ENCODE measurements at places on chromosomes 13 and 19. TPM values are rescaled to one million over a fixed set of nuclear protein-coding genes. Genes with fewer than 3 reads are reported as not detected.

DNA sequence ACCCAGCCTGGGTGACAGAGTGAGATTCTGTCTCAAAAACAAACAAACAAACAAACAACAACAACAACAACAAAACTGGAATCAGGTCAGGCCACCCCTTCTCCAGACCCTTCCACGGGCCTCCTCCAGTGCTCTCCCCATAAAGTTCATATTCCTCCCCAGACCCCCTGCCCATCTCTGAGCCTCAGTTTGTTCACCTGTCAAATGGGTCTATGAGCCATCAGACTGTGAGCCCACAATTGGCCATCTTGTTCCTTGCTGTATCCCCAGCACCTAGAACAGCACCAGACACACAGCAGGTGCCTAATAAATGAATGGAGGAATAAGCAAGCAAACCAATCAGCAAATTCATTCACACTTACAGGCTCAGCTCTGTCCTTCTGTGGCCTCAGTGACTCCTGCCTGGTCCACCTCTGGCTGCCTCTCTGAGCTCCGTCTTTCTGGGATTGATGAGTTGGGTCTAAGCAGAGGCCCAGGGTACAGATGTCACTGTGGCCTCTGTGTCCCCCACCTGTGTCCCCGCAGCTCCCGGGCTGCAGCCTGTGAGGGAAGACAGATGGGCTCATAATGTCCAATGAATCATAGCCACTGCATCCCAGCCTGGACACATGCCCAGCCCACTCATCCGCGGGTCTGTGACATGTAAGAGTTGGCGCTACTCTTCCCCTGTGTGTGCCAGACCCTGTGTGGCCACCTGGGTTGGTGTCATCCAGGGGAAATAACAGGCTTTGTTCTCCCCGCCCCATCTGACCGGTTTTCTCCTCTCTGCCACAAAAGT is 19.6 kb upstream of the PTPRS start:
- DNase-seq: peak; percentile 37

DNA sequence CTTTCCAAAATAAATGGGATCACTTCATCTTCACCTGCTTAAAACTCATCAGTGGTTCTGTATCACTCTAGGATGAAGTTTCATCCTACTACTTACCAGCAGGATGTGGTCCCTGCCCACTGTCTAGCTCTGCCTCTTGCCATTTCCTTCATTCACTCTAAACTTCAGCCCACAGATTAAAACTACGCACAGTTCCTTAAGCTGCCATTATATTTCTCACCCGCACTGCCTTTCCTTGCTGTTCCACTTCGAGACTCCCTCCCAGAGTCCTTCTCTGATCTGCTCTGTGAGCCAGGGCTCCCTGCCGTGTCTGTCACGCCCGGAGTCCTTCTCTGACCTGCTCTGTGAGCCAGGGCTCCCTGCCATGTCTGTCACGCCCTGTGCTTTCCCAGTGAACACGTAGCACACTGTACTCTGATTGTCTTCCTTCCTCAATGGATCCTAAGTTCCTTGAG is 52.0 kb upstream of the NPAS1 start:
- no peak for DNase-seq

DNA sequence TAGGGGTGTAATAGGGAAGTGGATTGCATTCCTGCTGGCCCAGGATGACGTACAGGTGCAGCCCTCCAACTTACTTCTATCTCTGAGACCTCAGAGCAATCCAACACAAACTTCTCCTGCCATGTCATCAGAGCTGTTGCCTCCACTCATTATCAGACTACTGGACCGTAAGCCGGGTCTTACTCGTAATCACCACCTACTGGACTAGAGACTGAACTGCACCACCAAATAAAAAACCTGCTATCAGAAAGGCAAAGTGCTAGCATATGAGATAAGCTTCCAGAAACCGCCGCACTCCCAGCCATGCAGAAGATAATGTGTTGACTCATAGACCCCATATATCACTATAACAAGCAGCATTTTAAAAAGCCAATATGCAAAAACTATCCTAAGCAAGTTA is 102.0 kb downstream of the SLITRK1 start:
- peak; percentile 14 for DNase-seq

GRCh38 chr19:47153266-47153665 is 22.6 kb downstream of the SAE1 start:
- DNase-seq: no peak

DNA sequence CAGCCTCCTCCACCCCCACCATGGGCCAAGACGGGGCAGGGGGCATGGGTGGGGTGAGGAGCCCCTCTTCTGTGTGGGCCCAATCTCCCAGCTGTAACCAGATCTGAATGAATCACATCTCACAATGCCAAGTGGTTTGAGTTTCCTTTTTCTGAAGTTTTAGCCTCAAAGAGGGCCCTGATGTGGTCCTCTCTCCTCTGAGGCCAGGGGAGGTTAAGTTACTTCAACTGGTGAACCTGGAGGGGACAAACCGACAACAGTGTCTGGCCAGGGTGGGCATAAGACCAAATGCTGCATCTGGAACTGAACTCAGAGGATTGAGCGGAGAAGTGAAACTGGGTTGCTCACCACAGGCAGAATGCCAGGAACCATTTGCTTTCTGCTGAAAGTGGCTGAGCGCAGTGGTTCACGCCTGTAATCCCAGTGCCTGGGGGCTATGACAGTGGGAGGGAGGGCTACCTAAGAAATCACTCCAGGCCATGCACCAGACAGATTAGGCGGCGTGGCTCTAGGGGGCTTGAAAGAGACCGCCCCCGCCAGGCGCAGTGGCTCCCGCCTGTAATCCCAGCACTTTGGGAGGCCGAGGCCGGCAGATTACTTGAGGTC is 15.4 kb upstream of the IRGC start:
- no peak for DNase-seq

DNA sequence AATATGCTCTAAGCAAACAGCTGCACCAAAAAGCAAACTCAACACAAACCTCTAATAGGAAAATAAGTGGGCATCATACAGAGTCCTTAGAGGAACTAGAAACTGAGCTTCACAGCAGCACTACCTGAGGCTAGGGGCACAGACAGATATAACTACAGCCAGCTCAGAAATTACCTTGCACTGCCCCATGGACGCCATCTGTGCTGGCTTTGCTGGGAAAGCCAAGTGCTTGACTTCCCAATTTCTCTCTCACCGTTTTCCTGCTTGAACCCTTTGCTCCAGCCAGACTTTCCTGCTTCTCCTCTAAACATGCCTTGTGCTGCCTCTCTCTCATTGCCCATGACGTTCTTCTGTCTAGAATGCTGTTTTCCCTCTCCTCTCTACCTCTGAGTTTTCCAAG is 29.3 kb downstream of the MTUS2 start:
- DNase-seq: no peak

DNA sequence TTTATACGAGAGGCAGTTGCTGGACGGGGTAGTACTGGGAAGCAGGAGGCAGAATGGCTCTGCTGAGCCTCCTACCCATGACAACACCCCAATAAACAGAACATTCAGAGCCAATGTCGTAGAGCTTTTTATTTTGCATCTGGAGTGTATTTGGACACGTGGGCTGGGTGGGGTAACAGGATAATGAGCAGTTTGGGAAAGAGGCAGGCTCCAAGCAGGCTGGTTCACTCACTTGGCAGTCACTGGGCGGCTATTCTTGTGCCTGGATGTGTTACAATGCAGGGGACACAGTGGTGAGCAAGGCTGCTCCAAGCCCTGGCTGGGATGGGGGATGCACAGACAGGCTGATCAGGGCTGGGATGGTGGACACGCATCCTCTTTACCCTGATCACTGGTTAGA is 9.5 kb downstream of the ACTMAP start:
- no peak for DNase-seq

DNA sequence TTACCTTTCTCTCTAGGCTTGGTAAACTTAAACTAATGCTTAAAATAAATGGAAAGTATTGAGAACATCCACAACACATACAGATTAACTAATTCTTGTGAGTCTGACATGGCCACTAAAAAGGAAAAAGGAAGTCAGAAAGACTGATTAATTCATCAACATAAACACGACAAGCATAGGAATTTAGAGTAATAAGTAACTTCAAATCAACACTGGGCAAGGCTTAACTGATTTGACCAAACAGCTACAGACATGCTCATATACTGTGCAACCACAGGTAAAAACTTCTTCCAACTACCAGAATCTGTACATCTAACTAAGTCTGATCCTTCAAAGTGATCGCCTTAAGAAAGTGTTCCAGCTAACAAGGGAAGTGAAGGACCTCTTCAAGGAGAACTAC is 20.5 kb downstream of the UGGT2 start:
- DNase-seq: no peak

DNA sequence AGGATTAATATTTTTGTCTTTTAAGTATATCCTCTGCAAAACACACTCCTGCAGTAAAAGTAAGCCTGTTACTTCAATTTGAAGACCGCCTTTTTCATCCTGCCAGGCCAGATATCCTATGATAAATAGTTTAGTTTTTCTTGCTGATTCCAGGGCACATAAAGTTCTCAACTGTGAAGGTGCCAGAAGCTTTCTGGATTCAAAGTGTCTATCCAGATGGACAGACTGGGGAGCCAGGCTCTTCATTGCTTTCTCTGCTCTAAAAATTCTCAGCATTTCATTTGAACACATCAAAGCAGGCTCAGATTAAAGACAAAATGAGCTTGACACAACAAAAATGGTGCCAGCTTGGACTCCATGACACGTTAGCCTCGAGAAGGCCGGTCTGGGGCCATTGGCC is 53.6 kb upstream of the UBL3 start:
- DNase-seq: no peak

GRCh38 chr19:1285737-1286360 is at the start of gene EFNA2:
Gene EFNA2, plus strand, starts transcription at chr19:1285873. Its CDS starts 296 bp downstream, at chr19:1286169.
- peak; percentile 84 for DNase-seq

GRCh38 chr13:28819046-28819730 is 951 bp upstream of the MTUS2 start:
- DNase-seq: no peak

DNA sequence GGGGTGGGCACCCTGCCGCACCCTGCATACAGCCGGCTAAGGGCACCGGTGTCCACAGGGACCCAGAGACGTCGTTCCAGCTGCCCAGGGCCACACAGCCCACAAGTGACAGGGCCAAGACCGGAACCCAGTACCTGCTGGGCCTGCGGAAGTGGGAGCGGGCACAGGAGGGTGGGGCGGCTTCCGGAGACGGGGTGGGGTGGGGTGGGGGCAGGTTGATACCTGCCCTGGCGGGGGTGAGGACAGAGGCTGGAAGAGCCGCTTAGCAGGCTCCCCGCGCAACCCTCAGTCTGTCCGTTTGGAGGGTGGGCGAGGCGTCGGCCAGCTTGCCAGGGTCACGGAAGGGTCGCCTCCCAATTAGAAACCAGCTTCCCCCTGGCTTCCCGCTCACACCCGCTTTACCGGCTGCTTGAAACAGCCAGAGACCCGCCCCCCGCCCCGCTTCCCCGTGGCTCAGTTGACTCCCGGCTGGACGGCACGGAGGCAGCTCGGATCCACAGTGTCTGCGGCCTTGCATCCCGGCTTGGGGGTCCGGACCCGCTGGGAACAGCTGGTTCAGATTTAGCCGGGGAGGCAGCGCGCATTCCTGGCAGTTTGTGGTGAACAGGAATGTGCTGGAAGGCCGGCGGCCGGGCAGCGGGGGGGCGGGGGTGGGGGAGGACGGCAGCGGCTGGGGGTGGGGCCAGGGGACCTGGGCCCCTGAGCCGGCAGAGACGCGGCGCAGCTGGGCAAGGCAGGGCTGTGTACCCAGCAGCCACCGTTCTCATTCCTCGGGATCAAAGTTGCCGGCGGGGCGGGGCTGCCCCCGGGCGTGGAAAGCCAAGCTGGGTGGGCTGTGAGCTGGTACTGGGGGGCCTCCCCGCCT is 1.9 kb downstream of the CNN2 start:
- peak; percentile 86 for DNase-seq

- no peak for DNase-seq
Observed at GRCh38 chr13:49302817-49303216, 55.1 kb downstream of the CDADC1 start.

GRCh38 chr13:95411428-95412040 is 110.3 kb upstream of the ABCC4 start:
- DNase-seq: no peak

DNA sequence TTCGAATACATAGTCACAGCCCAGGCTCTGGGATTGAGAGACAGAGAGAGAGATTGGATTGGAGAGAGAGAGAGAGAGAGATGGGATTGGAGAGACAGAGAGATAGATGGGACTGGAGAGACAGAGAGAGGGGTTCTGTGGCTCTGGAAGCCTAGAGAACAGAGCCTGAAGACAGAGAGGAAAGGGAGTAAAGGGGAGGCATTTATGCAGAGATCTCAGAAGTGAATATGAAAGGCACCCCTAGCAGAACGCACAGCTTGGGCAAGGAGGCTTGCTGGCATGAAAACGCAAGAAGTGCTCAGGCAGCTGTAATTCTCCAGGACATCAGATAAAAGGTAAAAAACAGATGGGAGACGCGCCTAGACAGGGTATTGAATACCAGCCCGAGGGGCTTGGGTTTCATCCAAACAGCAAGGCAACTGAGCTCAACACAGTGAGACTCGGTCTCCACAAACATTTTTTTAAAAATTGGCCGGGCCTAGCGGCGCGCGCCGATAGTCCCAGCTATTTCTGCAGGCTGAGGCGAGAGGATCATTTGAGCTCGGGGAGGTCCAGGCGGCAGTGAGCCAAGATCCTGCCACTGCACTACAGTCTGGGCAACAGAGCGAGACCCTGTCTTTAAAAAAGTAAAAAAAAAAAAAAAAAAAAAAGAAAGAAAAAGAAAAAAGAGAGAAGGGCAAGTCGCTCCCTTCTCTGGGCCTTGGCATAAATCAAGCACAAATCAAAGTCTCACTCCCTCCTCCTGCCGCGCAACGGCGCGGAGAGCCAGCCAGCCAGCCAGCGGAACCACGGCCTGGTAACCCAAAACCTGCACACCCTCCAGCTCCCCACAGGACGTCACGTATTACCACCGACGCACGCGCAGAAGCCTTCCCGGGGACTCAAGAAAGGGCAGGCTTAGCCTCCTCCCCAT is 774 bp upstream of the PPP2R1A start:
- DNase-seq: peak; percentile 59

Gene CABP5
- polyA plus RNA-seq: not detected

Gene ATP12A
- polyA plus RNA-seq: not detected

Gene KLK6
- polyA plus RNA-seq: not detected

Gene TMPRSS9
- not detected for polyA plus RNA-seq

Gene TRPC4
- not detected for polyA plus RNA-seq

Gene MUC16
- not detected for polyA plus RNA-seq

Gene OR7A5
- not detected for polyA plus RNA-seq

All from SK-N-SH (cell line).